ENCODE measurements at places on chromosomes 2 and 18. TPM values are rescaled to one million over a fixed set of nuclear protein-coding genes. Genes with fewer than 3 reads are reported as not detected.

The BOK gene
- total RNA-seq: 21.0 TPM

DNA sequence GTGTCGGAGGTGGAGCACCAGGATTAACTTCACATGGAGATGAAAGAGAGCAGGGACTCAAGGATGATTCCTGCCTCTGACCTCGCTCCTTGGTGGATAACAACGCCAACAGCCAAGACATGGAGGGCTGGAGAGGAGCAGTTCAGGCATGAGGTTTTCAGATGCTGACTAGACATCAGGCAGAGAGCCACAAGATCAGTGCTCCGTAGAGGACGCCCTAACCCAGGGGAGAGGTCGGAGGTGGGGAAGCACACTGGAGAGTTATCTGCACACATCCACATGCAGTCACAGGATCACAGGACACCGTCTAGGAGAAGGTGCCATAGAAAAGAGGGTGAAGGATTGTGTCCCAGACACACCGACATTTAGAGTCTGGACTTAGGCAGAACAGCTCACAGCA, 344.3 kb downstream of the EIPR1 start:
- no peak overlapping the region for H3K27ac ChIP-seq
- no peaks in the 10 kb centered on the region for H3K27me3 ChIP-seq
- no peak for DNase-seq
- no peak overlapping the region for H3K4me3 ChIP-seq
- H3K36me3 ChIP-seq: no peaks in the 10 kb centered on the region

DNA sequence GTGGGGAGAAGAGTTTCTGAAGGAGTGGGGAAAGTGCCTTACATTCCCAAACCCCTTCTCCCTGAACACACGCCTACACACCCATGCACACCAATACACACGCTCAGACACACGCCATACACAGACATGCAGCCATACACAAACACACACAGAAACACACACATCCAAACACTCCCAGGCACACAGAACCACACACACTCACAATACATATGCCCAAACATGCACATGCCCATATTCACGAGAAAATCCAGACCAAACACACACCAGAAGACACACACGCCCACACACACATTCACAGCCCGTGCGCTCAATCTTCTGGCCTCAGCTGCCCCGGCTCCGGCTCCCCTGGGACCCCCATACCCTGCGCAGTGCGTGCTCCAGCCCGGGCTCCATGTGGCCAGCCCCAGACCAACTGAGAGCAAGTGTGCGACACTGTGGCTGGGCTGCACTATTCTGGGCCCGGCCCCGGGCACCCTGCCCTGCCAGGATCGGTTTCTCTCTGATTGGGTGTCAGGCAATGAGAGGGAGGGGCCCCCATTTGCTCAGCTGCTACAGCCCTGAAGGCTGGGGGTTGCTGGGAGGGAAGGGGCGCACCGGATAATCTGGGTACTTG, at the start of gene PRKAG3:
Gene PRKAG3, minus strand, starts transcription at position 426 of the 613 bp plus-strand sequence.
- H3K4me1 ChIP-seq: no peaks in the 10 kb centered on the region
- DNase-seq: no peak
- H3K4me3 ChIP-seq: no peak within 1 kb of the TSS
- no peaks in the 10 kb centered on the region for H3K36me3 ChIP-seq
- peaks cover 34% of the 10 kb centered on the region for H3K27me3 ChIP-seq
- no peak within 1 kb of the TSS for H3K27ac ChIP-seq

The HTR2B gene
- total RNA-seq: not detected

The INHBB gene
- total RNA-seq: 0.41 TPM

GRCh38 chr18:77098029-77098428, 34.6 kb downstream of the MBP start:
- DNase-seq: no peak
- no peaks in the 10 kb centered on the region for H3K36me3 ChIP-seq
- H3K4me3 ChIP-seq: no peak overlapping the region

The AQP4 gene
- total RNA-seq: not detected

DNA sequence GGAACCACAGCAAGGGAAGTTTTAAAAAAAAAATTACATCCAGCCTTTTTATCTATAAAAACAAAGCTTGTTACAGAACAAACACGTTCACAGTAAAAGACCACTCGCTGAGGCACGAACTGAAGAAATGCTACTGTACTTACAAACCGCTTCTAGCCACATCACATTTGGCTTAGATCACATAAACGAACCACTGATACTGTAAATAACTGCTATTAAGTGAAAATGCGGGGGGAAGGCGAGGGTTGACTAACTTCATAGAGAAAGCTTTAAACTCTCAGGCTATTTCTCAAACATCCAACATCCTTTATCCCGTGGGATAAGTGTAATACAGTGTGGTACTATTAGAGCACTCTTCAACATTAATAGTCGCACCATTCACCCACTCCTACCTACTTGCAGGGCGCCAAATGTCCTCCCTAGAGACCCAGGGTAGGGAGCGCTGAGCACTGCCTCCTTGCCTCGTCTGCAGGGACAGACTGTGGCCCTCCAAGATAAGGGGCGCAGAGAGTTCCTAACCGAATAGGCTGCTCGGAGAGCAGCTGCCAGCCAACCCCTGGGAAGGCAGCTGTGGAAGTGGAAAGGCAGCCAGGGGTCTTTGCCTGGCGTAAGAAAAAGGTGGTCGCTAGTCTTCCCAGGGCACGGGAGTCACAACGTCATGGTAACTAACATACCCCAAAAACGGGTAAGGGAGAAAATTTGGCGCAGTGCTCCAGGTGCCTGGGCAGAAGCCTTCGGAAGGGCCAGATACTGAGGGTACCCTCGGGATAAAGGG, 854 bp downstream of the GPR155 start:
- H3K27ac ChIP-seq: peak overlapping the region; percentile 89
- H3K4me3 ChIP-seq: peak overlapping the region; percentile 71
- no peaks in the 10 kb centered on the region for H3K36me3 ChIP-seq
- peaks cover 18% of the 10 kb centered on the region for H3K4me1 ChIP-seq
- peak; percentile 27 for DNase-seq

DNA sequence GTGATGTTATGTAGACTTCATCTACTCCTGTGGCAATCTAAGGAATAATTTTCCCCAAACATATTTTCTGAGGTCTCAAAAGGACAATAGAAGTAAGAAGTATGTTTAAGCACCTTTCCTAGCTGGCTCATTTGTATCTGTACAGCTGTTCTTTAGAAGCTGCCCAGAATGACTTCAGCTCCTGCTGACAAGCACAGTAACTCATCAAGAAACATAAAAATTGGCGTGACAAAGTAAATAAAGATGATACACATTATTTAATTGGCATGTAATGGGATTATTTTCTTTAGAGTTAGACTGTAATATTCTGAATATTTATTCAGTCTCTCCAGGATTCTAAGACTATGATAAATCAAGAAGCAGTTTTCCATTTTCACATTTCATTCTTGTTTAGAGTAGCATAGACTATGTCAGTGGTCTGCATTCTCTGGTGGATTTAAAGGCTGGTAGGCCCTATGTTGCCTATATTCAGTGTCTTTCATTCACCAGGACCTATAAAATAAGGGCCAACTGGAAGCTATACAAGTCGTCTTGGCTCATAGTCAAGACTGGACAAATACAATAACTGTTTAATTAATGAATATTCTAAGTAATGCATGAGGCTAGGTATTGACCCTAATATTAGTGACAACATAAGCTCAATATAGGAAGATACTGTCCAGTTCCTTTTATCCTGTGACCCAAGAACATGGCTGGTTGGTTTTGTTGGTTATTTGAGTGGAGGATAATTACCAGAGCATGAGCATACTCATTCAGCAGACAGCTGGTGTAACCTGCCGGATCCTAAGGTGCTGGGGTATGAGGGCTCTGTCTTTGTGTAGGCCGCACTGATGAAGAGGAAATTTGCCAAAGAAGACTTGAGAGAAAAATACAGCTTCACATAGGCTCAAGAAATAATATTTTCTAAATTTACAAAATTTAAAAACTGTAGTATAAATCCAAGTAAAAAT, 107.0 kb downstream of the PDE1A start:
- no peak overlapping the region for H3K27ac ChIP-seq
- no peaks in the 10 kb centered on the region for H3K27me3 ChIP-seq
- H3K36me3 ChIP-seq: no peaks in the 10 kb centered on the region
- H3K4me3 ChIP-seq: no peak overlapping the region
- DNase-seq: no peak

- H3K36me3 ChIP-seq: no peaks in the 10 kb centered on the region
- H3K4me3 ChIP-seq: no peak overlapping the region
- DNase-seq: no peak
- H3K27me3 ChIP-seq: no peaks in the 10 kb centered on the region
- peak overlapping the region; percentile 62 for H3K27ac ChIP-seq
These were observed 126.2 kb downstream of the TWIST2 start for GRCh38 chr2:238974081-238974480.

- H3K4me3 ChIP-seq: no peak overlapping the region
- no peak overlapping the region for H3K27ac ChIP-seq
- H3K4me1 ChIP-seq: no peaks in the 10 kb centered on the region
- no peak for DNase-seq
- no peaks in the 10 kb centered on the region for H3K27me3 ChIP-seq
These were observed 222.4 kb upstream of the NCKAP5 start for GRCh38 chr2:133790711-133791110.

GRCh38 chr2:156170929-156171328, 161.6 kb downstream of the NR4A2 start:
- DNase-seq: no peak
- H3K4me1 ChIP-seq: no peaks in the 10 kb centered on the region
- H3K27me3 ChIP-seq: no peaks in the 10 kb centered on the region
- no peaks in the 10 kb centered on the region for H3K36me3 ChIP-seq
- H3K4me3 ChIP-seq: no peak overlapping the region
- H3K27ac ChIP-seq: no peak overlapping the region

The NPHP1 gene
- total RNA-seq: 0.95 TPM

DNA sequence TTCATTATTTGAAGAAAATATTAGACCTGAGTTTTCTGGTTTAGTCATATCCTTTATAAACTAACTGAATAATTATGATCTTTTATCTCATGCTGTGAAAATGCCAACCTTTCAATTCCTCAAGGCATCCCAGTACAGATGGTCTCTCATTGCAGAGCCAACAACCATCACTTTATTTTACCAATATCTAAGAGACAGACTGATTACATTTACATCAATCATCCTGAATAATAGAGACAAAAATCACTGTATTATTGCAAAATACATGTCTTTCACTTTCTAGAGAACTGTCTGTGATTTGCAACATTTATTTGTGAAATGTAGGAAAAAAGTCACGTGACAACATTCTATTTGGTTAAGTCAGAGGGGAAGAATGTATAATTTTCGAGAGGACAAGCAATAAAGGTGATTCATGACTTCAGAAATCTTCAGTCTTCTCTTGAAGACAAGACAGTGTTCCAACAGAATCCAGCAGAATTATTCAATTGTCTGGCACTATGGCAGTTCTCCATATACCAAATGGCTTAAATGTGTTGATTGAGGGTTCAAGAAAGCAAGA, 503.6 kb upstream of the SYT4 start:
- no peaks in the 10 kb centered on the region for H3K36me3 ChIP-seq
- no peak overlapping the region for H3K27ac ChIP-seq
- H3K27me3 ChIP-seq: no peaks in the 10 kb centered on the region
- DNase-seq: no peak
- H3K4me1 ChIP-seq: no peaks in the 10 kb centered on the region

The IGFBP2 gene
- total RNA-seq: 69.7 TPM

DNA sequence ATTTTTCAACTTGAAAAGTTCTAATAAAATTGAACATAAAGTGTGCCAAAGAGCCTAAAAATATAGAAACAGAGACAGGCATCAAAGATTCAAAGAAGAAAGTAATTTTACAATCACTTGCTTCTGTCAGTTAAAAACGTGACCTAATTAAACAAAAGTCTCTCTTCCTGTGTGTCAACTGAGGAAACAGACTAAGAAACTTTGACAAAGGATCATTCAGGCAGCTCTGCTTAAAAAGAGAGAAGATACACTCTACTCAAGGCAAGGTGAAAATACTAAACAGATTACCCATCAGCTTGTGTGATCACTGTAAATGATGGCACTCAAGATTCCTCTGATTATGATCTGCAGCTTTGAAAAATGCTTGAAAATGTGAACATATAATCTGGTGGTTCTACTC, 47.8 kb downstream of the DYM start:
- H3K4me3 ChIP-seq: no peak overlapping the region
- H3K27ac ChIP-seq: no peak overlapping the region
- peaks cover 4% of the 10 kb centered on the region for H3K4me1 ChIP-seq

GRCh38 chr18:57325491-57326166, 26.7 kb upstream of the ST8SIA3 start:
- H3K27ac ChIP-seq: no peak overlapping the region
- peaks cover 3% of the 10 kb centered on the region for H3K27me3 ChIP-seq
- DNase-seq: no peak
- no peaks in the 10 kb centered on the region for H3K36me3 ChIP-seq

The SULT1C2 gene
- not detected for total RNA-seq

- no peaks in the 10 kb centered on the region for H3K27me3 ChIP-seq
- H3K4me3 ChIP-seq: no peak overlapping the region
- no peaks in the 10 kb centered on the region for H3K36me3 ChIP-seq
- no peak overlapping the region for H3K27ac ChIP-seq
These were observed 40.4 kb downstream of the PTPN2 start for GRCh38 chr18:12843420-12844350.

GRCh38 chr2:113116100-113116958, 11.1 kb upstream of the IL1RN start:
- H3K27me3 ChIP-seq: no peaks in the 10 kb centered on the region
- no peak for DNase-seq
- no peaks in the 10 kb centered on the region for H3K36me3 ChIP-seq

DNA sequence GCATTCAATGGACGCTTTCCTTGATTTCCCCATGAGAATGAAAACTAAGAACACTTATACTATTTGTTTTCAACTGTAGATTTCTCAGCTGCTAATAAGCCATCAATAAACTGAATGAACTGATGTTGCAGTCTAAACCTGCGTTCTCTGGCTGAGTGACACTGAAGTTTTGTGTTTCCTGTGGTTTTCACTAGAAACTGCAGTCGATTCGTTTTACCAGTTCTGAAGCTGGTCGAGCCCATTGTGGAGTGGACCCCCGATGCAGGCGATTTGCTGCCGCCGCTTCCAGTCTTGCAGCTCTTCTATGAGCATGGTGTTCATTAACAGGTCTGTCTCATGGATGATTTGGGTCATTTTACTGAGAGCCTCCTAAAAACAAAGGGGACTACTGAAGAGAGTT, 50.6 kb upstream of the STAT1 start:
- no peaks in the 10 kb centered on the region for H3K4me1 ChIP-seq
- no peak overlapping the region for H3K27ac ChIP-seq
- H3K4me3 ChIP-seq: no peak overlapping the region

- H3K27ac ChIP-seq: no peak overlapping the region
- H3K27me3 ChIP-seq: no peaks in the 10 kb centered on the region
- no peak for DNase-seq
- H3K36me3 ChIP-seq: peaks cover 26% of the 10 kb centered on the region
- no peak overlapping the region for H3K4me3 ChIP-seq
These were observed 95.5 kb downstream of the C2orf74 start for GRCh38 chr2:61257446-61257845.

GRCh38 chr2:208017721-208018120, 7.6 kb downstream of the PLEKHM3 start:
- H3K4me3 ChIP-seq: no peak overlapping the region
- H3K27me3 ChIP-seq: no peaks in the 10 kb centered on the region
- H3K27ac ChIP-seq: no peak overlapping the region
- DNase-seq: no peak
- peaks cover 8% of the 10 kb centered on the region for H3K4me1 ChIP-seq

GRCh38 chr2:157501026-157501425, 57.1 kb upstream of the CYTIP start:
- no peak overlapping the region for H3K4me3 ChIP-seq
- no peaks in the 10 kb centered on the region for H3K4me1 ChIP-seq
- H3K36me3 ChIP-seq: no peaks in the 10 kb centered on the region
- H3K27ac ChIP-seq: no peak overlapping the region
- H3K27me3 ChIP-seq: no peaks in the 10 kb centered on the region
- no peak for DNase-seq
